ENCODE measurements at places on chromosomes 13 and 19.

DNA sequence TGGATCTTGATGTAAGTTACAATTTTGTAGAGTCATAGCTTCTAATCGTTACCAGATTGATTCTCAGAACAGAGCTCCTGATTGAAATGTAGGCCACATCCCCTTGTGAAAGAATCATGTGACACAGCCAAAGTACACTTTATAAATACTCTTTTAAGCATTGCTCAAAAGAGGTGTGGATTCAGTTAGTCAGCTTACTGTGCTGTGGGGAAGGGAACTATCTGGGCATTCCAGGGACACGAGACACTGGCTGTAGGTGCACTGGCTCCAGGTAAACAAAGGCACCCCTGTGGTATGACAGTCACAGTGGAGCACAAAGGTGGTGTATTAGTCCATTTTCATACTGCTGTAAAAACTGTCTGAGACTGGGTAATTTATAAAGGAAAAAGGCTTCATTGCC is 222.8 kb downstream of the LIG4 start:
- no peak for DNase-seq

GRCh38 chr19:2548966-2549365 is 73.0 kb downstream of the GADD45B start:
- no peak for DNase-seq

- DNase-seq = no peak
Measured at GRCh38 chr13:98488736-98489135, 88.2 kb downstream of the STK24 start.

- DNase-seq = no peak
Measured at GRCh38 chr19:2740314-2740656, 468 bp upstream of the SLC39A3 start.

GRCh38 chr13:94859278-94859691 is 146.9 kb upstream of the SOX21 start:
- DNase-seq = peak; percentile 86

- DNase-seq = no peak
Measured at GRCh38 chr13:112892426-112893206, 76.4 kb upstream of the MCF2L start.

GRCh38 chr13:102699504-102699903 is 4.7 kb upstream of the METTL21C start:
- no peak for DNase-seq

Measured in right cardiac atrium (tissue), 5 donors.